Glutamatergic neuron (in vitro differentiated cells): ENCODE measurements at places on chromosomes 7 and 10. TPM values are rescaled to one million over a fixed set of nuclear protein-coding genes. Genes with fewer than 3 reads are reported as not detected.

Gene ZNF804B
- total RNA-seq = 0.10 TPM

Gene LRCH4
- 166 TPM for total RNA-seq

Gene OGDHL
- total RNA-seq = 2.5 TPM

Gene NUDT13
- total RNA-seq = 3.3 TPM

Gene MRC1
- 7.9 TPM for total RNA-seq

Gene SPDYE18
- total RNA-seq = 1.1 TPM

Gene NAT16
- total RNA-seq = 2.4 TPM

Gene HMX3
- total RNA-seq = not detected

Gene SPDYE2
- not detected for total RNA-seq

Gene VWC2
- total RNA-seq = 1.2 TPM

Gene TYSND1
- 1.9 TPM for total RNA-seq

Gene OR2A5
- total RNA-seq = not detected

Gene ACTL6B
- total RNA-seq = 95.2 TPM

Gene PHYHIPL
- 6.2 TPM for total RNA-seq

Gene TMEM273
- total RNA-seq = 0.39 TPM

Gene CPVL
- 20.3 TPM for total RNA-seq

Gene ASIC3
- 10.8 TPM for total RNA-seq

Gene ACBD5
- total RNA-seq = 27.0 TPM

Gene SLC29A4
- 30.5 TPM for total RNA-seq

Gene TEX47
- not detected for total RNA-seq

Gene ZNF467
- 1.4 TPM for total RNA-seq

Gene PRR15
- total RNA-seq = not detected

Gene ANXA8
- total RNA-seq = not detected

Gene GSAP
- 0.76 TPM for total RNA-seq

Gene SSC4D
- 6.1 TPM for total RNA-seq

Gene TAS2R41
- total RNA-seq = not detected

Gene GPAM
- 13.8 TPM for total RNA-seq

Gene RTKN2
- 3.2 TPM for total RNA-seq

Gene GTF2IRD2
- total RNA-seq = 9.3 TPM

Gene PTPN20
- total RNA-seq = not detected

Gene C7orf25
- total RNA-seq = 3.6 TPM

Gene PGAM2
- 13.3 TPM for total RNA-seq

Gene AGR3
- total RNA-seq = not detected

Gene ATG9B
- total RNA-seq = 9.4 TPM

Gene ERVW-1
- total RNA-seq = not detected

Gene OR2A12
- total RNA-seq = not detected

Gene TSPAN12
- total RNA-seq = 6.0 TPM

Gene MMRN2
- 5.4 TPM for total RNA-seq

Gene MACC1
- 0.29 TPM for total RNA-seq

Gene SPDYE11
- total RNA-seq = 0.25 TPM

Gene GRB10
- total RNA-seq = 182 TPM

Gene TPK1
- total RNA-seq = 2.6 TPM

Gene SPDYE8
- not detected for total RNA-seq

Gene GNAT3
- total RNA-seq = 2.0 TPM

Gene LEP
- not detected for total RNA-seq

Gene SYT15B
- not detected for total RNA-seq

Gene LRRC18
- not detected for total RNA-seq

Gene MACROH2A2
- total RNA-seq = 58.3 TPM

Gene EGR2
- total RNA-seq = 0.37 TPM

Gene FAM180A
- total RNA-seq = not detected

Gene OR13A1
- total RNA-seq = 0.44 TPM

Gene LIPN
- total RNA-seq = not detected

Gene NEUROG3
- total RNA-seq = not detected

Gene CALCR
- total RNA-seq = not detected

Gene ADCYAP1R1
- total RNA-seq = 0.71 TPM

Gene BCCIP
- total RNA-seq = 50.9 TPM

Gene OR2A42
- not detected for total RNA-seq

Gene GPR141
- total RNA-seq = not detected

Gene MTURN
- 32.6 TPM for total RNA-seq
